ENCODE measurements at places on chromosomes 5 and 9. TPM values are rescaled to one million over a fixed set of nuclear protein-coding genes. Genes with fewer than 3 reads are reported as not detected.

Gene LCN12
- 0.84 TPM for total RNA-seq

Gene PLPP7
- 0.35 TPM for total RNA-seq

Gene MLANA
- total RNA-seq, result not detected

Gene SLU7
- total RNA-seq, result 42.2 TPM

All from activated naive CD8-positive, alpha-beta T cell treated with anti-CD3 and anti-CD28 coated beads for 36 hours (primary cell).